ENCODE measurements at places on chromosomes 3 and 15.

- no peak for DNase-seq
Observed at GRCh38 chr3:12328132-12328836, 39.4 kb downstream of the PPARG start.

DNA sequence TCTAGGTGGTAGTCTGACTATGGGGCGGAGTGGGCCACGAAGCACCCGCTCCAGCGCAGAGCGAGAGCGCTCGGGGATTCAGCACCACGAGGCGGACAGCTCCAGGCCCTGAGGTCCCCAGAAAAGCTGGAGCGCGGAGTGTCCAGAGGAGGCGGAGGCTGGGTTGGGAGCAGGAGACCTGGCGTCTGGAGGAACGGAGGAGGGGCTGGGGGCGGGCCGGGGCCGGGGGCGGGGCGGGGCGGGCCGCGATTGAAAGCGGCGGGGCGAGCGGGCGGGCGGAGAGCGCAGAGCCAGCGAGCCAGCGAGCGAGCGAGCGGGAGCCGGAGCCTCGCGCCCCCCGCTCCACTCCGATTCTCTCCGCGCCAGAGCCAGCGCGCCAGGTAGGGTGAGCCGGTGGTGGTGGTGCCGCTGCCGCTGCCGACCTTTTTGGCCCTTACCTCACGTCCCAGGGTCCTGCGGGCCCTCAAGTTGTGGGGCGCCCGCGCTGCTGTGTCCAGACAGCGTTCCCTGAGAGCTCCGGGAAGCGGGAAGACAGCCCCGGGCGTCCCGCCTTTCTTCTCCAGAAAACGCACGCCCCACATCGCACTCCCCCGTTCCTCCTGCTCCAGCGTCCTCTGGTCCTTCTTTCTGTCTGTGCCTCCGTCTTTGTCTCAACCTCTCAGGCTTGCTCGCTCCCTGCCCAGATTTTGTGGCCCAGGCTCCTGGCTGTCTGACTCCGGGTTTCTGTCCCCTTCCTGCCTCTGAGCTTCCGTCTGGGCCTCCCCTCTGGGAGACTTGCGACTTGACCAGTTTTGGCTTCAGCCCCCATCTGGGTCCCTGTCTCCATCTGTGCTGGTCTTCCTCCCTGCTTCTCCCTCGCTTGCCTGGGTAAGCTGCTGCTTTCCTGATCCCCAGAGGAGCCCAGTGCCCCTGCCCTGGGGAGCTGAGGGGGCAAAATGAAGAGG is at the start of gene GRM2:
GRM2 (plus strand) TSS at position 281 of the 944 bp plus-strand sequence. CDS start 1,916 bp downstream, outside the sequence.
- peak; percentile 86 for DNase-seq

- no peak for DNase-seq
Observed at GRCh38 chr3:13204177-13204581, 130.9 kb upstream of the IQSEC1 start.

DNA sequence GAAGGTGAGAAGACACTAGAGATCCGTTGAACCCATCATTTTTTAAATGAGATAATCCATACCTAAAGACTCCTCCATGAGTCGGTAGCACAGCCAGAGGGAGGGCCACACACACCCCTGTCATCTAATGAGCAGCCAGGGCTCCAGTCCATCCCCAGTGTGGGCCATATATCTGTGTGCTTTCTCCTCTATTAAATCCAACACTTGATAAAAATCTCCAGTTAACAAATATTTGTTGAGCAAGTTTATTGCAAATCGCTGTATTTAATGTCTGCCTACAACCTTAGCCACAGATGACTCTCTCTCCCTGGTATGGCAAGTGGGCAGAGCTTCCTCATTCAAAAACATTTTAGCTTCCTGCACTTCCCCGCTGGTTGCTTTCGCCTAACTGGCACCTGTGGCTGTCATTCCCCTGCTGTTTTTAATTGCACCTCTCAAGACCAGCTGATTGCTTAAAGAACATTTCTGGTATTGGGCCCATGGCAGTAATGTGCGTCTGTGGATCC is 82.8 kb downstream of the SMAD3 start:
- no peak for DNase-seq

DNA sequence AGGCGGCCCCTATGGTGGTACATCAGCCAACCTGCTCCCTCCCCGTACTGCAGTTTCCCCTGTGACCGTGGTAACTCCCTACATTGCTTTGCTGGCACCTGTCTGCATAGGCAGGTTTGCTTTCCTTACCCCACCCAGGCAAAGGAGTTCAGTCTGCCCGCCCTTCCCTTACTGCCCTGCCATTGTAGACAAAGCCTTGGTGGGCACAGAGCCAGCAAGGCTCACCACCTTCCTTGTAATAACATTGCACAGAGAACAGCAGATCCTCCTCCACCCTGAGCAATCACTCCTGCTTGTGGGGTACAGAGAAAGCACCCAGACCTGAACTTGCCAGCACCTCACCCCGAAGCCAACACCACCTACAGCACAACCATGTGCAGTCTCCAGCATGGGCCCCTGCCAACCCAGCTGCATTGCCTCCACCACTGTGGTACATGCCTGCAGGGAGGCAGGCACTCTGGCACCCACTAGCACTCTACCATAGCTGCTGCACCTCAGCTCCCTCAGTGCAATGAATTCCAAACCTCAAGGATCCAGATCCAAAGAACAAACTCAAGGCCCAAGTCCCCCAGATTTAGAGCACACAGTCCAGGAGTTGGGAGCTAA is 192.7 kb upstream of the KCNMB2 start:
- no peak for DNase-seq

GRCh38 chr3:143207338-143207961 is 87.9 kb downstream of the CHST2 start:
- no peak for DNase-seq

DNA sequence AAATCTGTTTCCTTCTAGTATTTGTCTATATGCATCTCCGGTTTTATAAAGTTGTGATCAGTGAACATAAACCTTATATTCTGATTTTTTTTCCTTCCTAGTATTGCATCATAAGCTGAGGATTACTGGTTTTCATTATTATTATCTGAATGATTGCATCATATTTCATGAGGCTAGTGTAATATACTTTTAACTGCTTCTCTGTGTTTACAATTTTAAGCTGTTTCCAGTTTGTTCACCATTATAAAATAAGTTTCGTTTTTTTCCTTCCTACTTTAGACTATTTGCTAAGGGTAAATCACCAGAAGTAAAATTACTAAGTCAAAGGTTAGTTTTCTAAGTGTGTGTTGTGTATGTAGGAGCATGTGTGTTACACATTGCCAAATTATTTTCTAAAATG is 20.2 kb downstream of the SEMA6D start:
- DNase-seq: no peak

DNA sequence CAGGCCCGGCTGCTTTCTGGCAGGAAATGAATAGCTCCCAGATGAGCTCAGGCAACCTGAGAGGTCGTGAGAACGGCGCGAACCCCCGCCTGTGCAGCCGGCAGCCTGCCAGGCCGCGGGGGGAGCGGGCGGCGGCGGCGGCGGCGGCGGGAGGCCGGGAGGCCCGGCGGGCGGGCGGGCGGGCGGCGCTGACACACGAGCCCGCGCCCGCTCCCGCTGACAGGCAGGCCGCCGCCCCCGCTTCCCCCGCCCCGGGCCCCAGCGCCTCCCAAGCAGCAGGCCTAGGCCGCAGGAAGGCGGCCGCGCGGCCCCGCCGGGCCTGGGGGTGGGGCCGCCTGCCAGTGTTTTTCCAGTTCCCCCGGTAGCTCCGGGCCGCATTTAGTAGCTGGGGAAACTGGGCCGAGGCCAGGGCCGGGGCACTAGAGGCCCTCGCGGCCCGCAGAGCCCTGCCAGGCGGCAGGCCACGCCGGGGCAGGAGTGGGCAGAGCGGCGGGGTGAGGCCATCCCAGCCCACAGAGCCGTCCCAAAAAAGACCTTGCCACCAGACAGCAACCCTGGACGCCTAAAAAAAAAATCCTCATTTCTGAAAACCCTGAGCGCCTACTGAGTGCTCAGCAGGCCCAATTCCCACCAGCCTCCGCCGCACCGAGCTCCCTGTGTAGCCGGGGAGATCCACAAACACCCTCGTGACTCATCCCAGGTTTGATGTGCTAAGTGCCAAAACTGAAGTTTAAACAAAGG is 5.6 kb downstream of the HES1 start:
- DNase-seq: peak; percentile 95

DNA sequence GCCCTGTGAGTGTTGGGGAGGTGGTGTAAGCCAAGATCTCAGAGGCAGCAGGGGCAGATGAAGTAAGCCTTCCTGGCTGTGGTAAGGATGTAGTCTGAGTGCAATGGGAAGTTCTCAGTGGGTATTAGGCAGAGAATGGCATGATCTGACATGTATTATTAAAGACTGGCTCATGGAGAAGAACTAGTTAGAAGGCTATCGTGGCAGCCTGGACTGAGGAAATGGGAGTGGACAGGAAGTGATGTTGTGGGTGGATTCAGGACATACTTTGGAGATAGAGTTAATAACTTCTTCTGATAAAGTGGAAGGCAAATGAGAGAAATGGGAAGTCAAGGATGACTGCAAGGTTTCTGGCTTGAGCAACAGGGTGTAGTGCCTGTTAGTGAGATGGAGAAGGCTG is 250.9 kb upstream of the CFAP20DC start:
- no peak for DNase-seq

DNA sequence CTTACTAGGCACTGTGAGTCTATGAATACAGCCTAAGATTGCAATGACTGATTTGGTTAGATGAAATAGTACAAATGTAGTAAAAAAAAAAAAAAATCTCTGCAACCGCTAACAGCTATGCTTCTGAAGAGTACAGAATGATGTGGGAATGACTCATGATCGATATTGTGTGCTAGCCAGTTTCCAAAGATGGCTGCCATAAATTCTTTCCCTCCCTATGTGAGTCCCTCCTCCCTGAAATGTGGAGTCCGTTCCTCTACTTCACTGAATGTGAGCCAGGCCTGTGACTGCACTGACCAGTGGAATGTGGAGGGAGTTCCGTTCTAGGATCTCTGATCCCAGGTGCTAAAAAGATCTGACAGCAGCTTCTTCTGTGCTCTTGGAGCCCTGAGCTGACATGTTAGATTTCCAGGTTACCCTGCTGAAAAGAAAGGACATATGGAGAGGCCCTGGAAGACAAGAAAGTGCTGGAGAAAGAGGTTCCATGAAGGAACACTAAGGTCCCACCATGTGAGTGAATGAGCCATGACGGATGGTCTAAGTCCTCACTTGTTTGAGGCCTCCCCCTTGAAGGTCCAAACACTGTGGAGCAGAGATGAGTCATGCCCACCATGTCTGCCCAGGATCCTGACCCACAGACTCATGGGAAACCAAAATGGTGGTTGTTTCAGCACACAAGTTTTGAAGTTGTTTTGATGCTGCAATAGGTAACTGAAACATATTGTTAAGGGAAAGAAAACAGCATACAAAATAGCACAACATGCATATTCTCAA is 46.3 kb downstream of the DGKG start:
- no peak for DNase-seq

- DNase-seq: no peak
Observed at GRCh38 chr3:50592568-50592967, 19.0 kb downstream of the CISH start.

GRCh38 chr15:76904461-76905012 is 603 bp downstream of the SCAPER start:
- DNase-seq: peak; percentile 72

DNA sequence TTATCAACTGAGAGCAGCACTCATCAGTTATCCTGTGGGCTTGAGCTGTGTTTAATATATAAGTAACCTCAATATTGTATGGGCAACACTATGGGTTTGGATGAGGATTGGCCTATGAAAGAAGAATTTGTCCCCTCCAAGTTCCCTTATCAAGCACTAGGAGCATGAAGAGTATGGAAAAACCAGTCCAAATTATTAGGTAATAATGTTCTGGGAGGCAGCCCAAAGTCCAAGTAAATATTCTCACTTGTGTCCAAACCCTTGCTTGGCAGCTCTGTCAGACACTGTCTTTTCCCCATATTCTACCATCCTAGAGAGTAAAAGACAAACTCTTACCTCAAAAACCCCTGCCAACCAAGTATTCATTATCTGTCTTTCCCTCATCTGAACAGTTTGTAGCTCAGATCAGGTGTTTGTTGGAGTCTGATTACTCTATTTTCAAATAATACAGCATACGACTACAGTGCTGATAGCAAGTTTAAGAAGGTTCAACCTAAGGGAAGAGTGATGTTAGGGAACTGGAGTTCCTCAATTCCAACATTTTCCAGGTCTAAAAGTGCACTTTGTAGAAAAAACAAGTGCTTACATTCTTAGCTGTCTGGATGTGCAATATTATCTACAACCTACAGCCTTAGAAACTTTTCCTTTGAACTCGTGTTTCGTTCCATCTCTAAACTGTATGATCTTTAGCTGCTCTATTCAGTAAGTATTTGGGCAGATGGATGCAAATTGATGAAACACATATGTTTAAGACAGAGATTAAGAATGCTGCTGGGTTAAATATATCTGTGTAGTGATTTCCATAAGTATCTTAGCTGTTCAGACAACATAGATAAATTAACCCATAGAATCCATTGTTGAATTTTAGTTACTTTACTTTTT is 89.7 kb upstream of the PHLDB2 start:
- no peak for DNase-seq

GRCh38 chr3:136276049-136276755 is 26.1 kb downstream of the PCCB start:
- peak; percentile 14 for DNase-seq

DNA sequence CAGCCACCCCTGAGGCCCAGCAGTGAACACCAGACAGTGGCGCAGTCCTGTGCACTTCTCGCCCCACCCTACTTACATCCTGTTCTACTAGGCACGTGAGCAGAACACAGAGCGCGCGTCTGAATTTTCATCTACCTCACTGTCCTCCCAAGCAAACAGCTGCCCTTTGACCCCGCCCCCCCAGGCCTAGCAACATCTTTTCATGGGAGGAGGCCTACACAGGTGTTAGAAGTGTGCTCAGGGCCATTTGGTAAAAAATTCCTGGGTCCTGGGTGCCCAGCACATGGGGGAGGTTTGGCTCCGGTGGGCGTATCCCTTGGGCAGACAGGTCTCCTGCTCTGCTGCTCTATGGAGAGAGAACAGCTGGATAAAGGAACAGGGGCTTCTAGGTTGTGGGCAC is 95.0 kb downstream of the MYLK start:
- peak; percentile 37 for DNase-seq

DNA sequence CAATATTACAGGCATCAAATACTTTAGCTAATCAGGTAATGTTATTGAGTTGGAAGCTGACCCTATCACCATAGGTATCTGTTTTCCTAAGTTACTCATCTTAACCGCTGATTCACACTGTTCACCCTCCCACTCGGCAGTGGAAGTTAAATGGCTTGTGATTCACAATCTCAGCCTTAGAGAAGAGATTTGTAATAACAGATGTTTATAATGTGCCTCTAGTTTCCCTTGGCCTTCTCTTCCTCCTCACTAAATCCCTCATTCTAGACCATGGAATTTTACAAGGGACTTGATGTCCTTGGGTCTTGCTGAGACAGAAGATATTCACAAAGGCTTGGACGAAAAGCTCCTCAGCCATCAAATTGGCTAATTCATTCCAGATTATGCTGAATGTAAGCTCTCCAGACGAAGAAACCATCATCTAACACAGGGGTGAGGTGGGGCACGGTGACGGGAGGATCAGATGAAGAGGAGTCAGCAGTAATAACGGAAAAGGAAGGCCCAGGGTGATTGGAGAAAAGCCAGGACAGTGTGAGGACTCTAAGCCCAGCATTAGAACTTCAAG is 931.7 kb downstream of the MCTP2 start:
- no peak for DNase-seq
